Stimulated activated CD4-positive, alpha-beta T cell treated with anti-CD3 and anti-CD28 coated beads, Interleukin-2, amount 100 ng/mL, for 4 hours (primary cell): ENCODE measurements at places on chromosomes 4 and X.

- no peak for DNase-seq
Measured at GRCh38 chr4:174753021-174753420, 76.0 kb downstream of the GLRA3 start.

DNA sequence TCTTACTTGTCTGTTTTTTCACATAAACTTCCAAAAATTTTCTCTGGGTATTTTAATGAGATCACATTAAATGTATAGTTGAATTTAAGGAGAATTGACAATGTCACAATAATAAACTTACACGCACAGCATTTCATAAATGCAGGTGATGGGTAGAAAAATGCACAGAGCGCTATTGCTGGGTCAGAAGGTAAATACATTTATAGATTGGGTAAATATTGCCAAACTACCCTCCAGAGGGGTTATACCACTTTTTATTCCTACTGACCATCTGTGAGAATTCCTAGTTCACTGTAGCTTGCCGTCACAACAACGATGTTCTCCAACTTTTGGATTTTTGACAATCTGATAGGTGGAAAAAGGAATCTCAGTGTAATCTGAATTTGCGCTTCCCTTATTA is 34.6 kb downstream of the ANXA5 start:
- no peak for DNase-seq

- no peak for DNase-seq
Measured at GRCh38 chr4:136355970-136356369, 1176.3 kb downstream of the PCDH18 start.

DNA sequence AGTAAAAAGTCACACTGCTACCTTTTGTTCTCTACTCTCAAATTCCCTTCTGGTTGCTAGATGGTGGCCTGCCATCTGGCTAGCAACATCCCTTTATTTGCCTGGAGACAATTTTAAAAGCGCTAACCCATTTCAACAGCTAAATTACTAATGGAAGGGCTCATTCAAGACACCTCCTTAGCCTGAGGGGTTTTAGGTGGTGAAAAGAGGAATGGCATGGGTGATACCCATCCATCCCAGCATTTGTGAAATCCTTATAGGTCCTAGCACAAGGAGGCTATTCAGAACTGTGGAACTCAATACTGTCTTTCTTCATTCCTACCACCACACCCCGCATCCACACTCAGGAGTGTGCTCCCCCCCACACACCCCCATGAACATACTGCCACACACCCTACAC is 33.5 kb downstream of the ARHGEF9 start:
- DNase-seq: no peak

- no peak for DNase-seq
Measured at GRCh38 chr4:2954358-2955185, 8.6 kb downstream of the NOP14 start.

DNA sequence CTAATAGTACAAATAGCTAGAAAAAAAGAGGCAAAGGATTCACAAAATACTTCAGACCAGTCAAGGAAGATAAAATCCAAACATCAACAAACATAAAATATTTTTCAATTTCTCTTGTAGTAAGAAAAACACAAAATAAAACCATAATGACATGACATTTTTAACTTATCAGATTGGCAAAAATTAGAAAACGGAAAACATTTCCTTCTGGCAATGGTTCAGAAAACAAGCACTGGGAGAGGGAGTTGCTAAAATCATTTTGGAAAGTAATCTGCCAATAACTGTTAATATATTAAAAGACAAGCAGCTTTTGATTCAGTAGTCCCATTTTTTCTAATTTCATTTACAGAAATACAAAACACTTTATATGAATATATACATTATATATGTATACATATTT is 26.1 kb downstream of the TKTL2 start:
- no peak for DNase-seq

DNA sequence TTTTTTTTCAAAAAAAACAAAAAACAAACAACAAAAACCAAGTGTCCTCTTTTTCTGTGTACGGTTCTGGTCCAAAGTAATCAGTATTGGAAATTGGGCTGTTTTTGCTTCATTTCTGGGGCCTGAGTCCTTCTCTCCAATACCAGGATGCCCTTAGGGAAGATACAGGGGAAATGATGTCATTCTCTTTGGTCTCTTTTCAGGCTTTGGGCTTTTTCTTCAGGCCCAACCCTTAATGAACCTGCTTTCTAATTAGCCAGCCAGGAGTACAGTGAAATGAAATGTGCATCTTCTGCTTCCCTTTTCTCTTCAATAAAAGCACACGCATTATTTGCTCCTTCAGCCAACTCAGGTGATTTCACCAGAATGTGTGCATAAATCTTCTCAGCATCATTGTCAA is 52.6 kb upstream of the RBPJ start:
- DNase-seq: no peak

- no peak for DNase-seq
Measured at GRCh38 chrX:1883772-1884171, 268.9 kb downstream of the ASMT start.

DNA sequence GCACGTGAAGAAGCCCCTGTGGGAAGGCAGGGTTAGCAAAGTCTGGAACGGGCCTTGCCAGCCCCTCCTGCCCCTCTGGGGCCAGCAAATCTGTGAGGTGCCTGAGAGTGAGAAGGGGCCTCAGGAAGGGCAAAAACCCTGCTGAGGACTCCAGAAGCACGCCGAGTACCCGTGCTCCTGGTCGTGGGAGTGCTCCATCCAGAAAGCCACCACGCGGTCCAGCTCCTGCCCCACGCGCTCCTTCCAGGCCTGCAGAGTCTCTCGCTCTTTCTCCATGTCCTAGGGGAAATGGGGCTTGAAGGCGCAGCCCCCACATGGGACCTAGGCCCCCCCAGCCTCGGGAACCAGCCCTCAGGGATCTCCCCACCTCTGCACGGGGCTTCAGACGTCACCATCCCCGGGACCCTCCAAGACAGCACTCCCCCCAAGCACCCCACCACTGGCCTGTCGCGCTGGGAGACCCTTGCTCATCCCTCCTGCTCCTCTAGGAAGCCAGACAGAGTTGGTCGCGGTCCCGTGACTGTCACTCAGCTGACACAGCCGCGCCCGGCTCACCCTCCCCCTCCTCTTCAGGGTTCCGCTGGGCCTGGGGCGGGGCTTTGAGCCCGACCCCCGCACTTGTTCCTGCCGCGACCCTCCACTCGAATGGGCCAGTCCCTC is at the start of gene RENBP:
Gene RENBP, minus strand, starts transcription at position 504 of the 660 bp plus-strand sequence. Its CDS starts 33 bp downstream, at position 471.
- DNase-seq: no peak

DNA sequence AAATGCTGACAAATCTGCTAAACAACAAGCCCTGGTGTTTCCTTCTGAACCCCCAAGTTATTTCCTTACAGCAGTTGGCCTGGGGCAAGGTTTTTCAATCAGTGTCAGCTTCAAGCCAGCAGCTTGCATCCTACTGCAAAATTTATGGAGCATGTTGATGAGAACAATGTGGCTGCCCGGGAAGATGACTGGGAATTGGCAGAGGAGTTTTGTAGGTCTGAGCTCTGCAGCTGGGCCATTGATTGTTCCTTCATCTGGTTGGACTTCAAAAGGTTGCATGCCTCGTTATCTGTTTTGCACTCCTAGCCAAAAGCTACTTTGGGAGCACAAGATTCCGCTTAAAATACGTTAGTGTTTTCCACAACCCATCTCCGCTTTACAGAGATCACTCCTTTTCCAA is 1030.3 kb upstream of the LCORL start:
- no peak for DNase-seq

DNA sequence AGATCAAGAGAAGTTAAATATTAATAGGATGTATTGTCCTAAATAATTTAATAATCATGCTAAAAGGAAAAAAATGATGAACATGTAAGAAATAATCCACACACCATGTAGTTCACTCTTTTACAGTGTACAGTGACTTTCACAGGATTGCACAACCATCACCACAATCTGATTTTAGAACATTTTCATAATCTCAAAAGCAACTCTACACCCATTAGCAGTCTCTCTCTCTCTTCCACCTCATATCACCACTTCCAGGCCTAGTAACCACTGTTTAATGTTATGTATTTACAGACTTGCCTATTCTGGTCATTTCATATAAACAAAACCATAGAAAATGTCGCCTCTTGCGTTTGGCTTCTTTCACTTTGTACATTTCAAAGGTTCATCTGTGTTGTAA is 153.4 kb downstream of the FSTL5 start:
- DNase-seq: no peak

- DNase-seq: no peak
Measured at GRCh38 chr4:89284828-89285227, 22.8 kb downstream of the GPRIN3 start.

- no peak for DNase-seq
Measured at GRCh38 chr4:176910646-176911045, 117.9 kb upstream of the VEGFC start.

DNA sequence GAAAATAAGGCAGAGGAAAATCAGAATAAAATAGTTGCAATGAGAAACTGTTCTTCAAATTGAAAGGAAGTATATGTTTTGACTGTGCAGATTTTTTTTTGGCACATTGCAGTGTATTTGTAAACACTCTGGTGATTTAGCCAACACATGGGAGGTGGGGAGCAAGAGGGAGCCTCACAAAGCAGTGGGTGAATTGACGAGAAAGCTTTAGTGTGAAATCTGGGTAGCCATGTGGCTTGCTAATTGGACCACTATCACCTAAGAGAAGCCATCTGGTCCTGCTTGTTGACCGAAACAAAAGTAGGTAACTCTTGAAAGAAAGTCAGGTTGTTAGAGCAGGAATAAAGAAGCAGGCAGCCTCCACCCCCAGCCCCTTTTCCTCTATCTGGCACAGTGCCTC is 10.4 kb downstream of the CLCN5 start:
- no peak for DNase-seq
